ENCODE measurements at places on chromosomes 5 and 9. TPM values are rescaled to one million over a fixed set of nuclear protein-coding genes. Genes with fewer than 3 reads are reported as not detected.
A peak's percentile ranks its signal among the peaks of the same experiment; 100 is the strongest.

ACTBL2 gene
- total RNA-seq = not detected

GRCh38 chr5:142572006-142572405 lies 113.9 kb downstream of the FGF1 start:
- H3K27me3 ChIP-seq = peaks cover 1% of the 10 kb centered on the region
- no peak for DNase-seq
- H3K4me3 ChIP-seq = no peak overlapping the region
- H3K36me3 ChIP-seq = no peaks in the 10 kb centered on the region
- no peaks in the 10 kb centered on the region for H3K4me1 ChIP-seq
- no peak overlapping the region for H3K27ac ChIP-seq

- no peak for DNase-seq
- no peaks in the 10 kb centered on the region for H3K36me3 ChIP-seq
- H3K27me3 ChIP-seq = peaks cover 71% of the 10 kb centered on the region
- H3K4me1 ChIP-seq = peaks cover 20% of the 10 kb centered on the region
- H3K4me3 ChIP-seq = no peak overlapping the region
- H3K27ac ChIP-seq = no peak overlapping the region
These were observed 496 bp downstream of the TLX3 start for GRCh38 chr5:171309276-171310211.

DNA sequence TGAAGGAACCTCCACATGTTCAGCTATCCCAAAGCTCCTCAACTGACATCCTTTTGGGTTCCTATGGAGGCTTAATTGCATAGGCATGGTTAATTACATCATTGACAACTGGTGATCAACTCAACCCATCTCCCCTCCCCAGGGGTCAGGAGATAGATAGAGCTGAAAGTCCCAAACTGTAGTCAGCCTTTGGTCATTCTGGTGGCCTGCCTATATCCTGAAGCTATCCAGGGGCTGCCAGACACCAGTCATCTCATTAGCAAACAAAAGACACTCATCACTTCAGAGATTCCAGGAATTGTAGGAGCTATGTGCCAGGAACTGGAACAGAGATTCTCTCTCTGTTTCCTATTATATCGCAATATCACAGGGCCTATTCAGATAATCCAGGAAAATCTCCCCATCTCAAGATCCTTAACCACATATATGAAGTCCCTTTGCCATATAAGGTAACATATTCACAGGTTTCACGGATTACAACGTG lies 646.5 kb upstream of the GRAMD2B start:
- no peaks in the 10 kb centered on the region for H3K4me1 ChIP-seq
- no peak overlapping the region for H3K4me3 ChIP-seq
- no peaks in the 10 kb centered on the region for H3K36me3 ChIP-seq
- no peak for DNase-seq
- H3K27ac ChIP-seq = no peak overlapping the region

GRCh38 chr9:129624947-129625346 lies 1.0 kb upstream of the NTMT1 start:
- H3K4me1 ChIP-seq = peaks cover 45% of the 10 kb centered on the region
- H3K4me3 ChIP-seq = peak overlapping the region; percentile 77
- H3K27ac ChIP-seq = peak overlapping the region; percentile 80
- peak; percentile 61 for DNase-seq
- H3K27me3 ChIP-seq = peaks cover 10% of the 10 kb centered on the region

DNA sequence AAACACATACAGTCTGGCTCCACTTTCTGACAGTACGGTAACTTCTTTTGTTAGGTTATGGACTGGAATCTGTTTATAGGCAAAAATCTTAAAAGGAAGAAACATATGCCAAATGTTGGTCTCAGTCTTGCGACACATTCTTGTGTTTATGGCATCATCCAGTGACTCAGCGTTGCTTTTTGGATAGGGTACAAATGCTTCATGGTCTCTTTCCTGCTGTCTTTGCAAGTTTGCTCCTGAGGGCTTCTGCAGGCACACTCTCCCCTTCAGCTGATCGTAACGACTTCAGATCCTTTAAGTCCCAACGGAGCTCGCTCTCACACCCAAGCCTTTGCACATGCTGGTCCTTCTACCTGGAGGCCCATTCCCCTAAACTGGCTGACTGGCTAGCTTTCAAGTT lies 23.6 kb upstream of the TNFSF8 start:
- H3K4me1 ChIP-seq = peaks cover 37% of the 10 kb centered on the region
- H3K27ac ChIP-seq = peak overlapping the region; percentile 9
- peak; percentile 35 for DNase-seq
- H3K36me3 ChIP-seq = peaks cover 10% of the 10 kb centered on the region
- no peak overlapping the region for H3K4me3 ChIP-seq

DNA sequence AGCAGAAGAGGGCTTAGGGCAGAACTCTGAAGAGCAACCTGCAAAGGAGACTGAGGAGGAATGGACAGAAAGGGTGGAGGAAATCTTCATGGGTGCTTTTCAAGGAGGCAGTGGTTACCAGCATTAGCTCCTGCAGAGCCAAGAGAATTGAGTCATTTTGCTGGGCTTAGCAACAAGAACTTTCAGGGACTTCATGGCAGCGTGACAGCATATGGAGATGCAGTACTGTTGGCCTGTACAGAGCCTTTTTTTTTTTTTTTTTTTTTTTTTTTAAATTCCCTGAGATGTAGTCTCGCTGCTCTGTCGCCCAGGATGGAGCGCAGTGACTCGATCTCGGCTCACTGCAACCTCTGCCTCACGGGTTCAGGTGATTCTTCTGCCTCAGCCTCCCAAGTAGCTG lies 296.0 kb upstream of the DMRT1 start:
- H3K36me3 ChIP-seq = peaks cover 3% of the 10 kb centered on the region
- peaks cover 2% of the 10 kb centered on the region for H3K4me1 ChIP-seq
- H3K27me3 ChIP-seq = peaks cover 3% of the 10 kb centered on the region
- no peak for DNase-seq
- no peak overlapping the region for H3K27ac ChIP-seq

DNA sequence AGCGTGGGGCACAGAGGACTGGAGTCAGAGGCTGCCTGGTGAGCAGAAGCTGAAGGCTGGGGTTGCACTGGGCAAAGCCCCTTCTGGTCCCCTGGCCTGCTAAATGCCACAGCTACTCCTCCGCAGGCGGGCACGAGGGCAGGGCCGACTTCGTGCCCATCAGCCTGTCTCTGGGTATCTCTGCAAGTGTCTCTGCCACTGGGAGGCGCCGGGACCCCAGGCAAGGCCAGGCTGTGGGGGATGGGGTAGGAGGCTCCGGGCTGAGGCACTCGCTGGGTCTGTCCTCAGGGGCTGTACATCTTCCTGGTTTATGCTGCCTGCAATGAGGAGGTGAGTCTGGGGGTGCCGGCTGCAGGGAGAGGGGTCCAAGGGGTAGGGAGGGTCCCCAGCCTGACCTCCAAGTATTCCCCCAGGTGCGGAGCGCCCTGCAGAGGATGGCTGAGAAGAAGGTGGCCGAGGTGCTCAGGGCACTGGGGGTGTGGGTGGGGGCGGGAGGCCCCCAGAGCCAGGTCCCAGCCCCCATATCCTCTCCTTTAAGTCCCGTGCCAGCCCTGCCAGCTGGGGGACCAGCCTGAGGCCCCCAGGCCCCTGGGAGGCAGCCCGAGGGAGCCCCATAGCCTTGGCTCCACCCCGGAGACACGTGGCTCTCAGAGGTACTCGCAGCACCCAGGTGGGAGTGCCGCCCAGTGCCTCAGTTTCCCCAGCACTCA lies 25.1 kb downstream of the ADGRD2 start:
- DNase-seq = peak; percentile 31
- H3K4me1 ChIP-seq = no peaks in the 10 kb centered on the region
- no peaks in the 10 kb centered on the region for H3K36me3 ChIP-seq
- H3K4me3 ChIP-seq = no peak overlapping the region
- H3K27me3 ChIP-seq = peaks cover 17% of the 10 kb centered on the region

DNA sequence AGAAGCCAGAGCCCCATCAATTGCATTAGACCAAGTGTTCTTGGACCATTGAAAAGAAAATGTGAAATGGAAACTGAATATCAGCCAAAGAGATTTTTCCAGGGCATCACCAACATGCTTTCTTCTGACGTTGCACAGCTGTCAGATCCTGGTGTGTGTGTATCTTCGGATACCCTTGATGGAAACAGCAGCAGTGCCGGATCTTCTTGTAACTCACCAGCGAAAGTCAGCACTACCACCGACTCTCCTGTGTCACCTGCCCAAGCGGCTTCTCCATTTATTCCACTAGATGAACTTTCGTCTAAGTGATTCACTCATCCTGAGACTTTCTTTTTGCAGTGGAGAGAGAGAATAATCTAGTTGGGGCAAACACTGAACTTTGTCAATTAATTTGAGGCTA lies 75.7 kb downstream of the PIP5K1B start:
- no peaks in the 10 kb centered on the region for H3K27me3 ChIP-seq
- peaks cover 16% of the 10 kb centered on the region for H3K4me1 ChIP-seq
- no peak overlapping the region for H3K4me3 ChIP-seq
- H3K27ac ChIP-seq = no peak overlapping the region
- H3K36me3 ChIP-seq = no peaks in the 10 kb centered on the region
- peak; percentile 29 for DNase-seq

DNA sequence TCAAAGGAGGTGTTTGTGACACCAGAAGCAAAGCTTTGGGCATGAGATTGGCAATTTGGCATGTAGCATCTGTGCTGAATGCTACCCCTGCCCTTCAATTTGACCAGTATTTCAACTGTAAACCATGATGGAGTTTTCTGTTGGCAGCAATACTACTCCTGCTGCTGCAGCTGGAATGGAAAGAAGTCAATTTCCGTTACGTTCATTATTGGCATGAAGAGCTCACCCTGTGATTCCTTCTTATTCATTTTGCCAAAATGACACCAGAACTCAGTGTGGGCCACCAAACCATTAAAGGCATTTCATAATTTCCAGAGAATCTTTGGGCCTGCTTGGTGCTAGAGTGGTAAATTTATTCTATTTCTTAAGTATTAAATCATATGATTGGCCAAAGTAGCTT lies 433.1 kb upstream of the DMAC1 start:
- H3K27ac ChIP-seq = no peak overlapping the region
- no peak for DNase-seq
- no peaks in the 10 kb centered on the region for H3K36me3 ChIP-seq

DNA sequence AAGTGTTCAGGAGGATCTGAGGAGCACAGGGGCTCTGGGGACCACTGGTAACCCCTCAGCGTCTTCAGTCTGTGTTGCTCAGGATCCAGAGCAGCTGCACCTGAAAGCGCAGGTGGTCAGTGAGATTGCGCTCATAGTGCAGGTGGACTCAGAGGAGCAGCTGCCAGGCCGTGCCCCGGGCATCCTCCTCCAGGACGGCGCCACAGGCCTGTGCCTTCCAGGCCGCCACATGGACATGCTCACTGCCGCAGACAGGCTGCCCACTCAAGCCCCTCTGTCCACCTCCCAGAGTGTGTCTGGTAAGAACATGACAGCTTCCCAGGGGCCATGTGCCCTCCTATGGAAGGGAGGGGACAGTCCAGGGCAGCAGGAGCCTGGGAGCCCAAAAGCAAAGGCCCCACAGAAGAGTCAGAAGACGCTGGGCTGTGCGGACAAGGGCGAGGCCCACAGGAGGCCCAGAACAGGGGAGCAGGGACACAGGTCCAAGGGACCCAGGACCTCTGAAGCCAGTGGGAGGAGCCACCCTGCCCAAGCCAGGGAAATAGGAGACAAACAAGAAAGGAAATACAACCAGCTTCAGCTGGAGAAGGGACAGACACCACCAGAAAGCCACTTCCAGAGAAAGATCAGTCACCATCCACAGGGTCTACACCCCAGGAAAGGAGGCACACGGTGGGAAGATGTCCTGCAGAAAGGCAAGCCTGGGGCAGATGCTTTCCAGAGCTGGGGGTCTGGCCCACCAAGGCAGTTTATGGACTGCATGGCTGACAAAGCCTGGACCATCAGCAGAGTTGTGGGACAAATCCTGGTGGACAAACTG lies 5.2 kb downstream of the SPATA31E1 start:
- no peak for DNase-seq
- H3K36me3 ChIP-seq = no peaks in the 10 kb centered on the region
- H3K4me1 ChIP-seq = no peaks in the 10 kb centered on the region
- H3K27ac ChIP-seq = no peak overlapping the region
- H3K4me3 ChIP-seq = no peak overlapping the region
- no peaks in the 10 kb centered on the region for H3K27me3 ChIP-seq

- H3K4me1 ChIP-seq = peaks cover 17% of the 10 kb centered on the region
- no peak overlapping the region for H3K4me3 ChIP-seq
- no peak overlapping the region for H3K27ac ChIP-seq
- no peaks in the 10 kb centered on the region for H3K36me3 ChIP-seq
These were observed 584.1 kb downstream of the CCDC171 start for GRCh38 chr9:16136961-16137360.

DNA sequence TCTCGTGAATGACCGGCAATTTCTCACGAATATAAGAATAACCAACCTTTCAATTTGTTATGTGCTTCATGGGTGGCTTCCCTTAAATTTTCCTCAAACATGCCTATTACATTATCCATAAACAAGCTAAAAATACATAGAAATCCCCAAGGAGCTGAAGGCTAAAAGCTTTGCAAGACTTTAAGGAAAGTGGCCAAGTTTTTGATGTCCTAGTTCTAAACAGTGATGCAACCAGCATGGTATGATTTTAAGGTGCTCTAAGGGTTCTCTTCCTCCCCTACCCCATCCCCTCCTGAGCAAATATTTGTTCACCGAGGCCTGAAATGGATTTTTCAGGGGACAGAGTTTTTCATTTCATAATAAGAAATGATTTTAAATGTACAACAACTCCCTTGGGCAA lies 79.8 kb downstream of the RGS7BP start:
- no peak overlapping the region for H3K4me3 ChIP-seq
- DNase-seq = no peak
- H3K27me3 ChIP-seq = peaks cover 11% of the 10 kb centered on the region
- H3K4me1 ChIP-seq = no peaks in the 10 kb centered on the region
- H3K27ac ChIP-seq = no peak overlapping the region

- H3K4me3 ChIP-seq = no peak overlapping the region
- no peaks in the 10 kb centered on the region for H3K36me3 ChIP-seq
- H3K4me1 ChIP-seq = no peaks in the 10 kb centered on the region
- H3K27me3 ChIP-seq = peaks cover 16% of the 10 kb centered on the region
- DNase-seq = no peak
- H3K27ac ChIP-seq = no peak overlapping the region
These were observed 76.0 kb upstream of the SIMC1 start for GRCh38 chr5:176162198-176162597.

- H3K36me3 ChIP-seq = no peaks in the 10 kb centered on the region
- H3K27me3 ChIP-seq = no peaks in the 10 kb centered on the region
- no peak overlapping the region for H3K4me3 ChIP-seq
- no peak overlapping the region for H3K27ac ChIP-seq
- DNase-seq = no peak
These were observed 80.5 kb downstream of the NREP start for GRCh38 chr5:111676466-111676865.

DNA sequence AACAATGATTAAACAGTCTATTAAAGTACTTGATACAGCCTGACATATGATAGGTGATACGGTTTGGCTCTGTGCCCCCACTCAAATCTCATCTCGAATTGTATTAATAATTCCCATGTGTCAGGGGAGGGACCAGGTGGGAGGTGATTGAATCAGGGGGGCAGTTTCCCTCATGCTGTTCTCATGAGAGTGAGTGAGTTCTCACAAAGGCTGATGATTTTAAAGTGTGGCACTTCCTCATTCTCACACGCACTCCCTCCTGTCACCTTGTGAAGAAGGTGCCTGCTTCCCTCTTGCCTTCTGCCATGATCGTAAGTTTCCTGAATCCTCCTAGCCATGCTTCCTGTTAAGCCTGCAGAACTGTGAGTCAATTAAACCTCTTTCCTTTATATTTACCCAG lies 40.1 kb upstream of the TARS1 start:
- H3K36me3 ChIP-seq = no peaks in the 10 kb centered on the region
- H3K4me3 ChIP-seq = no peak overlapping the region
- DNase-seq = no peak
- H3K27ac ChIP-seq = no peak overlapping the region
- no peaks in the 10 kb centered on the region for H3K4me1 ChIP-seq

Data from activated CD8-positive, alpha-beta T cell treated with anti-CD3 and anti-CD28 coated beads for 36 hours (primary cell).